IgD-negative memory B cell (primary cell): ENCODE measurements at places on chromosomes 4 and X. TPM values are rescaled to one million over a fixed set of nuclear protein-coding genes. Genes with fewer than 3 reads are reported as not detected.

IL13RA2 gene
- polyA plus RNA-seq: not detected

REELD1 gene
- not detected for polyA plus RNA-seq

ABLIM2 gene
- polyA plus RNA-seq: 1.3 TPM

SLC4A4 gene
- polyA plus RNA-seq: not detected

ARHGAP36 gene
- not detected for polyA plus RNA-seq

SPP1 gene
- not detected for polyA plus RNA-seq

SOWAHD gene
- 36.1 TPM for polyA plus RNA-seq

C1QTNF7 gene
- not detected for polyA plus RNA-seq

FAM9C gene
- not detected for polyA plus RNA-seq

PRR32 gene
- polyA plus RNA-seq: not detected

FSTL5 gene
- polyA plus RNA-seq: not detected

GAGE12F gene
- not detected for polyA plus RNA-seq

ERCC6L gene
- 0.15 TPM for polyA plus RNA-seq

MAGIX gene
- polyA plus RNA-seq: 0.49 TPM

MAGEB2 gene
- polyA plus RNA-seq: not detected

OTUD6A gene
- not detected for polyA plus RNA-seq

FAM53A gene
- polyA plus RNA-seq: 1.5 TPM

SFRP2 gene
- not detected for polyA plus RNA-seq

TMPRSS11F gene
- not detected for polyA plus RNA-seq

WNK3 gene
- 1.2 TPM for polyA plus RNA-seq

CENPVL2 gene
- not detected for polyA plus RNA-seq

DBET gene
- polyA plus RNA-seq: not detected

RNF212 gene
- 0.68 TPM for polyA plus RNA-seq

XK gene
- 0.18 TPM for polyA plus RNA-seq

SAGE1 gene
- polyA plus RNA-seq: not detected

DIPK2B gene
- not detected for polyA plus RNA-seq

SLC9A6 gene
- 9.4 TPM for polyA plus RNA-seq

PARM1 gene
- polyA plus RNA-seq: 37.0 TPM

CD99 gene
- 278 TPM for polyA plus RNA-seq

ALPK1 gene
- polyA plus RNA-seq: 4.5 TPM

CLDN34 gene
- not detected for polyA plus RNA-seq

PSAPL1 gene
- not detected for polyA plus RNA-seq

PLXNB3 gene
- polyA plus RNA-seq: not detected

AKAP14 gene
- polyA plus RNA-seq: not detected

TSPAN5 gene
- 7.6 TPM for polyA plus RNA-seq

P2RY4 gene
- not detected for polyA plus RNA-seq

TACR3 gene
- polyA plus RNA-seq: not detected

USP26 gene
- polyA plus RNA-seq: not detected

FAM149A gene
- not detected for polyA plus RNA-seq

CLTRN gene
- not detected for polyA plus RNA-seq

MAGT1 gene
- polyA plus RNA-seq: 34.0 TPM

PNMA6A gene
- polyA plus RNA-seq: 0.14 TPM

CORIN gene
- not detected for polyA plus RNA-seq

SMIM10 gene
- polyA plus RNA-seq: not detected

NIPAL1 gene
- polyA plus RNA-seq: not detected

LDB2 gene
- polyA plus RNA-seq: not detected

SHROOM3 gene
- not detected for polyA plus RNA-seq

SH3D19 gene
- polyA plus RNA-seq: 0.10 TPM

ELF4 gene
- polyA plus RNA-seq: 15.6 TPM

MND1 gene
- polyA plus RNA-seq: not detected

NLRP2B gene
- polyA plus RNA-seq: not detected

FGD1 gene
- polyA plus RNA-seq: 0.55 TPM

MSMO1 gene
- 22.5 TPM for polyA plus RNA-seq

PACRGL gene
- 3.1 TPM for polyA plus RNA-seq
